Activated naive CD4-positive, alpha-beta T cell treated with anti-CD3 and anti-CD28 coated beads, Interleukin-2, amount 50 U/mL, for 16 hours (primary cell): ENCODE measurements at places on chromosomes 11 and 22.
A peak's percentile ranks its signal among the peaks of the same experiment; 100 is the strongest.

DNA sequence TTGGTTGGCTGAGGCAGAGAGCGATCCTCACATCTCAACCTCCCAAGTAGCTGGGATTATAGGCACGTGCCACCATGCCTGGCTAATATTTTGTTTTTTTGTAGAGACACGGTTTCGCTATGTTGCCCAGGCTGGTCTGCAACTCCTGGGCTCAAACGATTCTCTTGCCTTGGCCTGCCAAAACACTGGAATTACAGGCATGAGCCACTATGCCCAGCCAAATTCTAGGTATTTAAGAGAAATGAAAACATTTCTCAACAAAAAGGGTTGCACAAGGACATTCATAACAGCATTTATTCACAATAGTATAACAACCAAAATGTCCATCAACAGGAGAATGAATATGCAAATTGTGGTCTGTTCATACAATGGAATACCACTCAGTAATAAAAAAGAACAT, 31.7 kb upstream of the RBX1 start:
- DNase-seq, result no peak

GRCh38 chr22:44595841-44596341, 97.9 kb upstream of the RTL6 start:
- DNase-seq, result no peak

DNA sequence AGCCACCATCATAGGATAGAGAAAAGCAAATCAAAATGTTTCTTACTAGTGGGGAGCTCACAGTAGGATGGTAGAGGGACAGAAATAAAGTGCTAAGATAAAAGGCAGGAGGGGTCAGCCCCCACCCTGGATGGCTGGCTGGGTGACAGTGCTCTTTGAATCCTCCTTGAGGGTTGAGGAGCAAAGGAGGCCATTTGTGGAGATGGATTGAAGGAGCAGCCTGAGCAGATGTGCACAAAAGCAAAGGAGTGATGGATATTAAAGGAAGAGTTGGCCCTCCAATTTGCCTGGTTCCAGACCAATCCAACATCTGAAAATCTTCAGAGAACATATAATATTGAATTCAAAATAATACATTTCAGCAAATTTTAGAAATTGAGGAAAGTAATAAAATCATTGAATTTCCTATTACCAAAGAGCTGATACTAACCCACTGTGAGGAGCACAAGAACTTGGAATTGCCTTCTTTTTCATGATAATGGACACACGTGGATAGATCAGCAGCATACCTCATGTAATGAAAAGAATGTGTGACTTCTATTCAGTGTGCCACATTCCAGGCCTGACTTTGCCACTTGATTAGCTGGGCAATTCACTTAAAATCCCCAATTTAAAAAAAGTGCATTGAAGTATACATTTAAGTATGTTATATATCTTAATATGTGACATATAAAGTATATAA, 287.0 kb downstream of the FAT3 start:
- DNase-seq, result no peak

DNA sequence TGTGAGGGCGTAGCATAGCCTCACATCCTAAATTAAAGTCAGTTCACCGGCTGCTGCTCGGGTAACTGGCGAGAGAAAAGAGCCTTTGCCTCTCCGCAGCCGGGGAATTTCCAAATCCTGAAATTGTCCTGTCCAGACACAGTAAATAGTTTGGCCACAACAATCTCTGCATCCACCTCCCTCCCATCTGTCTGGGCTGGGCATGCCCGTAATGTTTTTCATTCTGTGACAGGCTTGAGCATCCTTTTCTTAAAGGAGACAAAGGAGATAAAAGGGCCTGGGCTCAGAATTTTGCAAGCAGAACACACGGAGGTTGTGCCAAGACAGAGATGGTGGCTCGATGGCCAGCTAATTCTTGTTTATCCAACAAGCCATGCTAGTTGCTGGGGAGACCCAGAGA, 19.2 kb upstream of the CBX6 start:
- no peak for DNase-seq

DNA sequence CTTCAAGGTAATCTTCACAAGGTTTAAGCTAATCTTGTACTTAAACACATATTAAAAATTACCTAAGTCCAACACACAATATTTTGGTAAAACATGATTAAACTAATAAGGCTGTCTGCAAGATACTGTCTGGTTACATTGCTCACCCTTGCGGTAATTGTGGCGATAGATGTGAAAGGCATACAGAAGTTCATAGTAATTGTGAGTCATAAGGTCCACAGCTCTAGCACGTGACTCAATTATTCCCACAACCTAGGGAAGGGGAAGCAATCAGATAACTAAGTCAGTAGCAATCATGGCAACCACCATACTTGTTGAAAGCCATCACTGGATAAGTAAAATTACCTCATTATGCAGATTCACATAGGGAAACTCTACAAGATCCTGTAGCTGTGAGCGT, 30.5 kb upstream of the FNBP4 start:
- DNase-seq, result peak; percentile 49

DNA sequence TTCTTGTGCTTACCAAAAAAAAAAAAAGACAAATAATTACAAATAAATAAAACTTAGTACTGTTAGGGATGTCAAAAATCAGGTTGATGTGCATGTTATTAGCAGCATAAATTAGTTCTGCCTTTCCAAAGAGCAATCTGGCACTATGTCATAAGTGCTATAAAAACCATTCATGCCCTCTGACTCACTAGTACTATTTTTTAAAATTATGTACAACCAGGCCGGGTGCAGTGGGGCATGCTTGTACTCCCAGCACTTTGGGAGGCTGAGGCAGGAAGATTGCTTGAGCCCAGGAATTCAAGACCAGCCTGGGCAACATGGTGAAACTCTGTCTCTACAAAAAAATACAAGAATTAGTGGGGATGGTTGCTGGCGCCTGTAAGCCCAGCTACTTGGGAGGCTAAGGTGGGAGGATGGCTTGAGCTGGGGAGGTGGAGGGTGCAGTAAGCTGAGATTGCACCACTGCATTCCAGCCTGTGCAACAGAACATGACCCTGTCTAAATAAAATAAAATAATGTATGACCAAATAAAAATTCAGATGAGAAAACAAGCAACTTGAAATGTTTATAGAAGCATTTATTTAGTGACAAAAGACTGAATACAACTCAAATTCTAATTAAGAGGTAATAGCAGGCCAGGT, 25.3 kb downstream of the UEVLD start:
- DNase-seq, result no peak
